ENCODE measurements at places on chromosomes 4 and X.

- no peak for DNase-seq
Observed at GRCh38 chr4:4396628-4397440, 9.9 kb downstream of the NSG1 start.

DNA sequence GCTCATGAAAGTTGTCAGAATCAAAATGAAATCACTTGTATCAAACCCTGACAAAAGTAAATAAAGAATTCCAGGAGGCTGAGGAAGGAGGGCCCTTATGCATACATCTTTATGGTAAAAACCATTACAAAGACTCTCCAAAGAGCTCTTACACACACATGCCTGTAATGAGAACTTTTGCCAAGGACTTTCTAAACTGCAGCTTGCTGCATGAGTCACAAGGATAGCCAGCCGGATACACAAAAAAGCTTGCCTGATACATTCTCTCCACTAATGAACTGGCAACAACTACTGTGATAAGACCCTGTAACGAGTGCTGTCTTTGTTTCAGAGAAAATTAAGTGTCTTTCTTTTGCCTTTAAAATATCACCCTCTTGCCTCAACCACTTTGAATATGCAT, 618.1 kb downstream of the PPP4R3C start:
- no peak for DNase-seq

DNA sequence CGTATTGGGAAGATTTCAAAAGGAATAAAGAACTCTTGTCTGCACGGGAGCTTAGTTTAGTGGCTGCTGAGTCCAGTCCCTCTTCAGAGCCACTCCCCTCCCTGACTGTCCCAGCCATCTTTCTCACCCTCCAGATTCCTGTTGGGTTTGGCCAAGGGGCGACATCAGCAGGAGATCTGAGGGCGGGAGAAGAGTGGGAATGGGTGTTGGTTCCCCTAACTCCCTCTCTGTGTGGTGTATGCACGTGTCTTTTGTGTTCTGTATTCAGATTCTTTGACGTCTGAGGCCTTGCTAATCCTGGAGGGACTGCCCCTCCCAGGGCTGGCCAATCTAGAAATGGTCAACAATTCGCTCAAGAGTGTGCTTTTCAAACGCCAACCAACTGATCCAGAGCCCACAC, 37.4 kb downstream of the CYTL1 start:
- no peak for DNase-seq

DNA sequence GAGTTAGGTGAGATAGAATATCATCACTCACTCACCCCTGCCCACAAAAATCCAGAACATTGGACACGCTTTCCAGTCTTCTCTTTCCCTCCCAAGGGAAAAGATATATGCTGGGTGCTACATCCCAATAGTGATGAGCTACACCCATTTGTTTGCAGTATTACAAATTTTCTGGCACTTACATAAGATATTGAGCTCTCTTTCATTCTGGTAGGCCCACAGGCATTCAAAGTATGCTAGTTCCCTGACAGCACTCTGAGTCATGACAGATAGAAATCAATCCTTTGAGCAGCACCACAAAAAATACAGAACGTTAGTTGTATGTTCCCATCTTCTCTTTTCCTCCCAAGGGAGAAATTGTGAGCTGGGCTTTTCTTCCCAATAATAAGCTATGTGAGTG, 477.6 kb upstream of the GRID2 start:
- DNase-seq = no peak

GRCh38 chrX:102985192-102985591, 48.1 kb downstream of the RAB40AL start:
- DNase-seq = no peak

GRCh38 chr4:107977966-107978705, 11.6 kb upstream of the HADH start:
- DNase-seq = no peak

- DNase-seq = no peak
Observed at GRCh38 chr4:2044119-2044485, 15.0 kb upstream of the NAT8L start.

DNA sequence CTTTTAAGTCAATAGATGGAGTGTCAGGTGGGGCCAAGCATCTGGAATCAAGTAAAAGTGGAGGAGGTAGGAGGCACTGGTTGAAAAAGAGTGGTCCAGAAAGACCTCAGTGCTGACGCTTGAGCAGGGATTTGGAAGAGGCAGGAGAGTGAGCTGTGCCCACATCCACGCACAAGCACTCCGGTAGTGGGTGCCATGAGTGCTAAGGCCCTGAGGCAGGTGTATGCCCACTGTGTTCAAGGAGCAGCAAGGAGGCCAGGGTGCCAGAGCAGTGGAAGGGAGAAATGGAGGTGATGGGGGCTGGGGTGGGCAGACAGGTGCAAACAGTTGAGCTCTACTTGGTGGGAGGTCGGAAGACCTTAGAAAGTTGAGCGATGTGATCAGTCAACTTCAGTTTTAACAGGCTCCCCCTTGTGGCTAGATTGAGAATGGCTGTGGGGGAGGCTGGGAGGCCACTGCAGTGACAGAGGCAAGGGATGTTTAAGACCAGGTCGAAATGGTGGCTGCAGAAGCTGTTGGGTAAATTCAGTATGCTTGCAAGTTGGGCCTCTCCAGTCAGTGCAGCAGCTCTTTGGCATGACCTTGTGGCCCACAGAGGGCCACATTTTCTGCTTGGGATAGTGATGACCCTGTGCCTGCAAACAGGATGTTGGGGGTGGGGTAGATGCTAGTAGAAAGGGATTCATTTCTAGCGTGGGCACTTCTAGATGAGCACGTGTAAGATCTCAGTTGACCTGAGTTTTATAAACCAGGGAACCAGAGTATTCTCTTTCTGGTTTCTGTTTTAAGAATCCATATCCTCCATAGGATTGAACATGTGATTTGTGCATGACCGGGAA, 12.7 kb downstream of the TKTL1 start:
- no peak for DNase-seq

DNA sequence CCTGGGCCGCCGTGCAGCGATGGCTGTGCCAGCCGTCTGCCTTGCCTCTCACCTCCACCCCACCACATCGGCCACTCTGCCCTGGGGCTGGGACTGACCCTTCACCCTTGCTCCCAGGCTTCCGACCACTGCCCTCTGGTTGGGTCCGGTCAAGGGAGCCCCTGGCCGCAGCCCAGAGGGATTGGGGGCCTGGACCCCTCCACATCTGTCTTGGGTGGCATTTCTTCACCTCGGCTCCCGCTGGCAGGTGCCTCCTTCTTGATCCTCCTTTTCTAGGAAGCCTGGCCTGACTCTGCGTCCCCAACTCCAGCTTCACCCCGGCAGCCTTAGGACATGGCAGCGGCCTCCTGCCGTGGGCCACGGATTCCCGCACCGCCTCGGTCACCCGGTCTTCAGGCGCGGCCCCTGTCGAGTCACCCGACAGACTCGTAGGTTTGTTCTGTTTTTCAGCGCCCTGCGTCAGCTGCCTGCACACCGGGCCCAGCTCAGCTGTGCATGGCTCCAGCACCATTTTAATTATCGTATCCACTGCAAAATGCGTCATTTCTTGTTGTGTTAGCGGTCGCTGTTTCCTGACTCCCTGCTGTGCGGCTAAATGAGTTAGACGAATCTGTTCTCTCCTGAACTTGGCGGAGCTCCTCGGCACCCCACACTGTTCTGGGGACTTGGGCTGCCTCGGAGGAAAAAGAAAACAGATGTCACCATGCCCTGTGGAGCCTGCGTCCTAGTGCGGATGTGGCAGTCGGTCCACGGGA, 124.0 kb downstream of the FAM53A start:
- no peak for DNase-seq

GRCh38 chrX:44344194-44344593, 722 bp upstream of the EFHC2 start:
- no peak for DNase-seq

GRCh38 chrX:9789555-9789954, 3.3 kb downstream of the SHROOM2 start:
- DNase-seq = no peak

DNA sequence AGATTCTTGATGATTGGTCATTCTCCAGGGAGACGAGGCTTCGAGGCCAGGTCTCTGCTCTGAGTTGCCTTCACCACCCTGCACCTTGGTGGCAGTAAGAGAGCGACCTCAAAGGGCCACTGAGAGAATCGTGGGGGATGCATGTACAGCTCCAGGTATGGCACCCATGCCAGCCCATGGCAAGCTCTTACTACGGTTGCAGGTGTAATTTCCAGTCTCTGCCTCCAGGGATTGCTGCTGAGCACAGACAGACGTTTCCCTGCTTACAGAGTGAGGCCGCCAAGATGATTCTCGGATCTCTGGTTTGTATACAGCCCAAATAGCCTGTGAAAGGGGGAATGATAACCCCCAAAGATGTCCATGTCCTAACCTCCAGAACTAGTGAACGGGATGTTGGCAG, 16.3 kb upstream of the DRD5 start:
- no peak for DNase-seq

- no peak for DNase-seq
Observed at GRCh38 chr4:151666501-151666900, 94.3 kb downstream of the GATB start.

- DNase-seq = no peak
Observed at GRCh38 chr4:76216975-76217814, 3.6 kb upstream of the SCARB2 start.

DNA sequence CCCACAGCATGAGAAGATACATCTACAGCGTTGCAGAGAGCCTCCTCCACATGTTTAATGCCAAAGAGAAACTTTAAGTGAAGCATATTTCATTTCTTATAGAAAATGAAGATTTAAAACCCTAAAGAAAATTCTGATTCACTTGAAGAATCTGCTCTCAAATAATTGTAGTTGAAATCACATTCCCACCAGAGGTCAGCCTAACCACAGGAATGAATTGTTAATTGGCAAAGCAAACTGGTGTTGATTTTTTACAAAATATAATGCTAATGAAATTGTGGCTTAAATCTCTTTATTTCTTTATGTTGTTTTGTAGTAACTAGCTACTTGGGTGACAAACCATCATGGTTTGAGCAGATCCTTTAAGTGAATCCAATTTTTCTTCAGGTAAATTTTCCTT, 31.1 kb upstream of the WDR17 start:
- DNase-seq = no peak

- DNase-seq = no peak
Observed at GRCh38 chr4:128590034-128590740, 219.3 kb upstream of the JADE1 start.

GRCh38 chrX:111442791-111443190, 30.8 kb upstream of the DCX start:
- no peak for DNase-seq

DNA sequence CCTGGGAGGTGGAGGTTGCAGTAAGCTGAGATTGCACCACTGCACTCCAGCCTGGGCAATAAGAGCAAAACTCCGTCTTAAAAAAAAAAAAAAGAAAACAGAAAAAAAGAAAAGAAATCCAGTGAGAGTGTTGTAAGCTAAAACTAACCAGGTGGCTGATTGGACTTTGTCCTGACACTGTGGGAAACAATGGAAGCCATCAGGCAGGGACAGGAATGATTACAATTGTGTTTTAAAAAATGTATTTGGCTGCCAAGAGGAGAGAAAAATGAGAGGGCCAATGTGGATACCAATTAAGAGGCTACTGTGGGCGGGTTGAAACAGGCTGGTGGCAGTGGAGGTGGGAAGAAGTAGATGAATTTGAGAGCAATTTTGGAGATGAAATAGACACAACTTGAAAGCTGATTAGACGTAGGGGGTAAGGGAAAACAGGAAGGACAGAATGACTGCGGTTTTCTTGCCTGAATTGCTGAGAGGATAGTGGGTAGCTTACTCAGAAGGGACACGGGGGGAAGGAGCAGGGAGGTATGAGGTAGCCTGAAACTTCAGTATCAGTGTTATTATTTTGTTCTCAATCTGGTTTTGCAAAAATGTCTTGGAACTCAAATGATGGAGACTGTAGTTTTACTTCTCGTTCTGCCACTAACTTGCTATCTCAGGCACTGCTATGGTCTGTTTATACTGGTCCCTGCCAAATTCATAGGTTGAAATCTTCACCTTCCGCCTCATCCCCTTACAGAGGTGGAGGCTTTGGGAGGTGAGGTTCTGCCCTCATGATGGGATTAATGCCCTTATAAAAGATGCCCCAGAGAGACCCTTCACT, 45.6 kb upstream of the CHRNA9 start:
- DNase-seq = no peak

GRCh38 chr4:149980941-149981340, 97.3 kb upstream of the DCLK2 start:
- no peak for DNase-seq

- DNase-seq = no peak
Observed at GRCh38 chrX:71365356-71365874, 742 bp upstream of the TAF1 start.

DNA sequence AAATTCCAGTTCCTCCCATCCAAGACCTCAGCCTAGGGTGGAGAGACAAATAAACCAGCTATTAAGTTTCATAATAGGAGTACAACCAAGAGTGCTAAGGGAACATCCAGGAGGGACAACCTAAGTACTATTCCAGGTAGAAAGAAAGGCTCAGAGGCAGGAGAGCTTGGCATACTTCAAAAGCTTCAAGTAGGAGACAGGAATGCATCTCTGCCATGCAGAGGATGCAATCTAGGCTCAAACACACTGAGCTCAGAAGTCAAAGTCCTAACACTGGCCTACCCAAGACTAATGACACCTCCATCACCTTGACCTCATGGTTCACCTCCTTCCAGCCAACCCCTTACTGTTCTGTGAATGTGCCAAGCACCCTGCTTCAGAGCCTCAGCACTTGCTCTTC, 8.1 kb downstream of the WDFY3 start:
- DNase-seq = no peak

DNA sequence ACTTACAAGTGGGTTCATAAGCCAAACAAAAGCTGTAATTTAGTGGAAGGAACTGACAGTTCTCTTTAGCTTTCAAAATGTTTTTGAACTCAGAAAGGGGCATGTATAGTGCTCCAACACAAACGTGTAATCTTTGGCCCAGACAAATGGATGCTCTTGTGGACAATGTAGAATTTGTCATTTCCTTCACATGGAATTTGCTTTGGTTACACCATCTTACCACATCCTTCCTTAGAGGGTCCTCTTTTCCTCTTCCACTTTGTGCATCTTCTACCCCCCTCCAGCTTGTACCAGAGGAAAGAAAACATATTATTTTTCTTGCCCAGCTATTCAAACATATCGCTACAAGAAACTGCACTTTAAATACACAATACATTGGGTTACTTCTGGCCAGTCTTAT, 42.4 kb downstream of the MEPE start:
- DNase-seq = no peak

DNA sequence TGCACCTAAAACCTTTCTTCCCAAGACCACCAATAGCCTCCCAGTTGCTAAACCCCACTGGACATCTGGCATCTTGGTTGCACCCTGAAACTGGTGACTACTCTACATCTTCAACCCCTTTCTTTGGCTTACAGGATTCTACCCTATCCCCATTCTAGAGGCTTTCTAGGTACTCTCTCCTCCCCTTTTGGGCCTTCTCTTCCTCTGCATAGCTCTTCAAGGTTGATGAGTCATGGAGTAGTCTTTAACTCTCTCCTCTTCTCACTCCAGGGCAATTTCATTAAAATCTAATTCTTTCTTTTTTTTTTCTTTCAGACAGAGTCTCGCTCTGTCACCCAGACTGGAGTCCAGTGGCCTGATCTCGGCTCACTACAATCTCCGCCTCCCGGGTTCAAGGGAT, 16.8 kb downstream of the APOO start:
- DNase-seq = no peak

- DNase-seq = no peak
Observed at GRCh38 chr4:21882051-21882839, 66.3 kb downstream of the KCNIP4 start.

GRCh38 chr4:173265751-173266150, 68.4 kb downstream of the HMGB2 start:
- DNase-seq = no peak

Measured in anterior cingulate cortex (tissue), 58 donors.